ENCODE measurements at places on chromosomes 2 and 18.

DNA sequence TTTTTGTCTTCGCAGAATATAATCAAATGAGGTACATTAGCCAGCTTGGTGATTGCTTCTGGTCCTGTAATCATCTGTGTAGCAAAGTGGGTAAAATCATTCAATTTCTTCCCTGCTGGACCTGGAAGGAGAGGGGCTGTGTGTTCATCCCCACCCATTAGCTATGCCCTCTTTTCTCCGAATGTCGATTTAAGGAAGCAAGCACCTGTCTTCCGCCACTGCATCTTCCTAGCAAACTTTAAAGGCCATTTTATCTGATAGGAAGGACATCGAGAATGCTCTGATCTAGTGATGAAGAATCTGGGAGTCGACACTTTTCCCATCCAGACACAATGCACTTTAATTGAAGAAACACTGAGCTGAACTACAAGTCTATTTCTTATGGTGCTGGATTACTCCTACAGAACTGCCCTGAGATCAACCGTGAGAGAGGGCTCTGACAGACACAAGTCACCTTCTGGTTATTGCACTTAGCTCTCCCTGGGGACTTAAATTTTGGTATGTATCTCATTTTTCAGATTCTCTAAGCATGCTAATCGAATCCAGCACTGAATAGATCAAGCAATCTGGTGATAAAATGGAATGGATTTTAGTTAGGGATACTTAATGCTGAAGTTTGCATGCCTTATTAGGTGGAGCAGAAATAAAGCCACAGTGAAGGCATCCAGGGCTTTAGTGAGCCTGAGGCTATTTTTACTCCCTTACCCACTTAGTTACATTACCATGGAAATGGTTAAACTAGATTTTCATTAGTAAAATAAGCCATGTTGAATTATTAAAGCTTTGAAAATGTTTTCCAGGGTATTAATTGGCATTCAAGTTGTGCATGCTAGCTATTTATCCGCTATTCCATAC is 1.3 kb downstream of the NYAP2 start:
- DNase-seq = no peak

DNA sequence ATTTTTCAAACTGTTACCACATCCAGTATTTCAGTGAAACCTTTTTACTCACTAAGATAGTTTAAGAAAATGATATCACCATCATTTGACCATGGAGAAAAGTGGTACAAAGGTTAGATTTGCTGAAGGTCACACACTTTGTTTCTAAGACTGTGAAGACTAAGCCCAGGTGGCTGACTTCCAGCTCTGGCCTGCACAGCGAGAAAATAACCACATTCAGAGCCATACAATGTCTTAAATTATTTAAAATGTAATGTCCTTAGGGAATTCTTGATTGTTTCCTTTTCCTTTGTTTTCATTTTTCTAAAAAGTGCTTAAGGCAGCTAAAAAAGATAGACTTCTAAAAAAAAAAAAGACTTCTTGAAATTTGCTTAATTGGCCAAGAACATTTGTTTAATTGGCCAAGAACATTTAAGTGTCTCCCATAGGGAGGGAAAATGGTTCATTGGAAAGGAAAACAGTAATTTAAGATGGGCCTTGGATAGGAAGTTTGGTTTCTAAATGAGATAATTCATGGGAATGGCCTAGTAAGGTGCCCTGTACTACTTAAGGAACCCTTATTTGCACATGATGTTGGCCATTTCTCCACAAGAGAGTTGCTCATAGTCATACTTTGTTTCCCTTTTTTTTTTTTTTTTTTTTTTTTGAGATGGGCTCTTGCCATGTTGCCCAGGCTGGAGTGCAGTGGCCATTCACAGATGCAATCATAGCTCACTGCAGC is 45.2 kb downstream of the CYP1B1 start:
- no peak for DNase-seq

DNA sequence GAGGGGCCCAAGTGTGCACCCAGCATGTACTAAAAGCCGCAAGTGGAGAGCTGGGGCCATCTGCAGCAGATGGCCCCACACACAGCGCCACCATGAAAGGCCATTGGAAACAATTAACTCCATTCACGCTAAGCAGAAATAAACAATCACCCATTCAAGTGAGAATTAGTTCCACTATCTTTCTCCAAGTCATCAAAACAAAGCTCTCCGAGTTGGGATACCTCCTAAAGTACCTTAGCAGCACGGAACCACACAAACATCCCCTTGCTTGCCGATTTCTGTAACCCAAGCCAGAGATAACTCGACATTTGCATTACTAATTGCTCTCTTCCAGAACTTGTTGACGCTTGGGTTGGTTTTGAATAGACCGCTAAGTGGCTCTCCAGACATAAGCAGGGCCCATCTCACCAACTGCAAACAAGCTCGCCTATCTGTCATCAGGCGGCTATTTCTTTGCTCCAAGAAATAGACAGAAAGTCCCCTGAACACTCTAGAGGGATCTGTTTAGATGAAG is 840.6 kb upstream of the SALL3 start:
- DNase-seq = no peak

GRCh38 chr2:43106559-43107527 is 119.6 kb downstream of the ZFP36L2 start:
- no peak for DNase-seq

GRCh38 chr2:102018823-102019445 is 27.2 kb downstream of the IL1R2 start:
- DNase-seq = no peak

- DNase-seq = no peak
Measured at GRCh38 chr2:237600205-237600846, 9.8 kb upstream of the RAB17 start.

- DNase-seq = no peak
Measured at GRCh38 chr18:54967786-54968185, 8.5 kb upstream of the CCDC68 start.

DNA sequence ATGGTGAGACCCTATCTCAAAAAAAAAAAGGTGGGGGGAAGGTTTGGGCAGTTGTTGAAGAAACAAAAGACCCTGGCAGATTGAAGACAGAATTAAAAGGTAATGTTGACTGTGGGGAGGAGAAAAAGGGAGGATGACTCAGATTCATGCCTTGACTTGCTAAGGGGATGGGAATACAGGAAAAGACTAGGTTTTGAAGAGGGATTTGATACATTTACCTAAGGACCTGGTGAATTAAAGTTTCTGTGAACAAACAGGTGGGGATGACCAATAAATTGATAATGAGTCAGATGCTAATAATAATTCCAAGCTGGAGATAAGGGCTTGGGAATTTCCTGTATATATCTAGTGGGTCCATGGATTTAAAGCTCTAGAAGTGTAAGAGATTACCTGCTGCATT is 27.6 kb downstream of the TTR start:
- no peak for DNase-seq

GRCh38 chr2:109481196-109481555 is 132.6 kb downstream of the SEPTIN10 start:
- DNase-seq = no peak

GRCh38 chr2:228103379-228103778 is 78.1 kb downstream of the SPHKAP start:
- no peak for DNase-seq

DNA sequence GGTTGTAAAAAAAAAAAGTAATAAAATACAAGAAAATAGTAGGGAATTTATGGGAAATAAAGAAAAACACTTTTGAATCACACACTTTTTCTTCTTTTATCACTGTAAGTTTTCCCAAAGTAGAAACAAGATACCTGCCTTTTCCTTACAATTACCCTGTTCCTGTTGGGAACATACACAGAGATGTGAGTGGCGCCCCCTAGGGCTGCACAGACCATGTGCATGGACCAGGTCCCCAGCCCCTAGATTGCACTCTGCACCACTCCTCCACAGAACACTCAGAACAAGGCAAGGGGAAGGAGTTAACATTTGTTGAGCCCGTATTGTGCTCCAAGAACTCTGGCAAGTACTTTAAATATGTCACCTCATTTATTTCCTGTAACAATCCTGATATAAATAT is 118.7 kb upstream of the NRP2 start:
- no peak for DNase-seq

DNA sequence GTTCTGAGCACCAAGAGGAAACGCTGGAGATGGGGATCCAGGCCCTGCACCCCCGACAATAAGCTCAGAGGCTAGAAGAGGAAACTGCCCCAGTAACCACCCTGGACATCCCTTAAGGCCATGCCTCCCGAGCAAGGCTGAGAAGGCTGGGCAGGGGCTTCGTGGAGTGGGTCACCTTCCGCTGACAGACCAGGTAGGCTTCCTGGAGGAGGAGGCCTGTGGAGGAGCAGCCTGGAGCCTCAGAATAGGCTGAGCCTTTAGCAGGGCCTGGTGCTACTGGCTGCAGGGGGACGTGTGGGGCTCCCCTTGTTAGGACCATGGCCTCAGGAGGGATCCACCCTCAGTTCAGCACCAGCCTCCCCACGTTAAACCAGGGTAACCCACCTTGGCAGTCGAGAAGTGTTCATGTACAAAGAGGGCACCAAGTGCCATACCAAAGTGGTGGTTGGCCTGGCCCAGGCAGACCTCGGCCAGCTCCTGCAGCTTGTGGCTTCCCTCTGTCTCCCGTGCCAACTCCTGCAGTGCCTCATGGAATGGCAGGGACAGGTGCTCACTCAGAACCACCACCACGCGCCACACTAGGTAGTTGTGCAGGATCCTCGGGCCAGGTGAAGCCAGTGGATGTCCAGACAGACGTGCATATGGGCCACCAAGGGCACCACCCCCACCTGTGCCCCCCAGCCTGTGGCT is 28.5 kb upstream of the ALPP start:
- no peak for DNase-seq

GRCh38 chr2:9327873-9328352 is 95.4 kb downstream of the ITGB1BP1 start:
- no peak for DNase-seq

DNA sequence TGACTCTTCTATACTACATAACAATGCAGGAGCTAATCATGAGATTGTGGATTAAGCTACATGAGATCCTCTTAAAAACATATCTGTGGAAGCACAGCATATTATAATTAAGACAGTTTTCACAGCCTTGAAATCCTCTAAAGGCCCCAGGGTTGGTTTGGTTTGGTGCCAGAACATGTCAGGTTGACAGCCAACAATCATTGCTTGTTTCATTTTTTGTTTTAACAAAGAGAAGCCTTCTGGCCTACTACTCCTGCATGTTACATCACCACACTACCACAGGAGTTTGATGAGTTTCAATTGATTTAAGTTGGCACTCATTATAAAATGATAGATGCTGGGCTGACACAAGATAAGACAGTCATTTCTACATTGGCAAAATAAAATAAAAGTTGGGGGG is 255.9 kb upstream of the ERBB4 start:
- DNase-seq = no peak

DNA sequence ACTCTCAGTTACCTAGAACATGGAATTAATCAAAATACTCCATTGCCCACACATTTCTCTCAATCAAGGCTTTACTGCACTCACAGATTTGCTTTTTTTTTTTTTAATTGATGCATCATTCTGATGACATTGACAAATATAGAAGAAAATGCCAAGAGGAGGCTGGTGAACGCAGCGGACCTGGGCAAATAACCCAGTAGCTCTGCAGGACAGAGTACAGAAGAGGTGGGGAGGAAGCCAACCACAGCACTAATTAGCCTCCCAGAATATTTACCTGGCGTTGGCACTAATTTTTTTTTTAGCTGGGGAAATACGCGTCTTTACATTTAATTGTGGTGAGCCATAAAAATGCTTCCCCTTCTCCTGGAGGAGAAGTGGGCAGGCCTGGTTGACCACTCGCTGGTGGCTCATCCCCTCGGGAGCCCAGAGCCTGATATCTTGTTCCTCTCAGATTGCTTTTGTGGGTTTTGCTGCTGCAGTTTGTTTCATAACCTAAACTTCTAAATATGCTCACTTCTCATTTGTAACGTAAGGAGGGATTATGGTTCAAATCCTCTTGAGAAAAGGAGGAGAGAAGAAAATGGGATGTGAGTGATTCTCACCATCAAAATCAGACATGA is 165.8 kb upstream of the EPB41L3 start:
- no peak for DNase-seq

- DNase-seq = no peak
Measured at GRCh38 chr2:74017223-74017622, 32.5 kb downstream of the TET3 start.

DNA sequence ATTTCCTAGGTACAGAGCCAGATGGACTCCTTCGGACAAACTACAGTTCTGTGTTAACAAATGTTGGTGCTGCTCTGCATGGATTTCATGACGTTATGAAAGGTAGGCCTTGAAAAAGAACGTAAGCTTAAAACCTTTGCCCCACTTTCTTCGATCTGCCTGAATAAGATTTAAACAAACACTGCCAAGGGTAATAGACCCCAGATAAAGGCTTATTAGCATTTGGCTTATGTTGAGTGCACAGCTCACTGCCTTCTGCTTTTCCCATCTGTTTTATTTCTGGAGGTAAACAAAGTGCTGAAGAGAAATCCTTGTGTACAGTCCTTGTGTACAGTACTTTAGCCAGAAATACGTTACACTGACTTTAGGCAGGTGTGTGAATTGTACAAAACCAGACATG is 50.0 kb upstream of the STON1 start:
- DNase-seq = no peak

GRCh38 chr2:18209934-18210639 is 331.6 kb downstream of the KCNS3 start:
- peak; percentile 69 for DNase-seq

- DNase-seq = no peak
Measured at GRCh38 chr2:98487806-98488189, 43.1 kb downstream of the INPP4A start.

DNA sequence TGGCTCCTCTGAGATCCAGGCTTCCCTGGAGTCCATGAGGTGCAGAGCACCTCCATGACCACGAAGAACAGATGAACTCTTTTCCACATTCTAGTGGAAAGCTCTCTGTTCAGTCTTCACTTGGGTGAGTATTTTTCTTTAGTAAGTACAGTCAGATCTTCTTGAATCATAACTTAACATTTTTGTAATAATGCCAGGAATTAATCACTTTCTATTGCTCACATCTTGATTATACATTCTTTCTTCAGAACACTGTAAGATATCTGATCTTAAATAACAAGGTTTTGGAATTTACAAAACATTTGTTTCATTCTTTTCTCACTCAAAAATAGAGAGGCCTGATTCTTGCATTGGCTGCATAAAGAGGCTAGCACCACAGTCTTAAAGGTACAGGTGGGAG is 45.4 kb upstream of the RND3 start:
- DNase-seq = no peak

GRCh38 chr2:150234787-150235446 is 252.6 kb downstream of the RND3 start:
- DNase-seq = peak; percentile 36

DNA sequence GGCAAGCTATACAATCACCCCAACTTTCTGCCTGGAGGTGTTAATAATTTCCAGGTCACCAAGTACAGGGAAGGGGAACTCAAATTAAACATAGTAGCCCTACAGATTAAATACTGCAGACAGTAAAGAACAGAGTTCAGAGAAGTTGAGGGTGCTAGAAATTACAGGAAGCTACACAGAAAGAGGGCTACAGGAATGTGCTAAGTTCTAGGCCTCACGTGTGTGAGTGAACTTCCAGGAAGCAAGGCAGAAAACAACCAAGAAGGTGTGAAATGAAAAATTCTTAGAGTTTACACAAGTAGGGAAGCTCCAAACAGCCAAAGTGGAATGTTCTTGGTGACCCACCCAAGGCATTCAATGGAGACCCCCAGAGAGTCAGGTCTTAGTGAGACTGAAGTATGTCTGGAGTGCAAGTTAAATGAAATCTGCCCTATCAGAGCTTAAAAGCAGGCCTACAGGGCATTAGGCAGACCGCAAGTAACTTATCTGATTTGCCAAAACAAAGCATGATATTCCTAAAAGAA is 58.1 kb upstream of the RNU4ATAC start:
- DNase-seq = no peak
